ENCODE measurements at places on chromosomes 2 and 18.

- DNase-seq = no peak
Observed at GRCh38 chr2:115285416-115285815, 843.0 kb downstream of the DPP10 start.

DNA sequence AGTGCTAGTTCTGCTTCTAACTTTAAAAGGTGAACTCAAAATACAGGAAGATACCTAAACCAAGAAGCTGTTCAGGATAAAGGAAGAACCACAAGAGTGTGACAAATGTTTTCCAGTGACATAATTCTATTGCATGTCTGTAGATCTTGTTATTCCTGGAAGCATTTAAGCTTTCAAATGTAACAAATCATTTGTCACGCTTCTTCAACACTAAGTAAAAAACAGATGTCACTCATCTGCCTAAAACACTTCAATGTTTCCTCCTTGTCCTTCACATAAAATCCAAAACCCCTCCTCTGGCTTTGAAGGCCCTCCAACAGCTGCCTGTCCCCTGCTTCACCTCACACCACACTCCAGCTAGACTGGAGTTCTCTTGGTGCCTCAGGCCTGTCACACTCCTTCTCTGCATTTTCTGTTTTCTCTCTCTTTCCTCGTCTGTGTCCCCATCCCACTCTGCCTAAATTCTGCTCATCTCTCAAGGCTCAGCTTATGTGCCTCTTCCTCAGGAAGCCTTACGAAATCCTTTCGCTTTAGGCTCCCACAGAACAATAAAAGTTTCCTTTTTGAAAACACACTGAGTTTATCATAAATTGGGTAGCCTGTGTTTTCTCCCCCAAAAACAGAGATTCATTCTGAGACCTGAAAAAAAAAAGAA is 6.4 kb upstream of the CLEC4F start:
- no peak for DNase-seq

GRCh38 chr2:61784643-61785042 is 69.2 kb downstream of the FAM161A start:
- DNase-seq = no peak

- no peak for DNase-seq
Observed at GRCh38 chr2:236449167-236449761, 120.4 kb upstream of the ACKR3 start.

DNA sequence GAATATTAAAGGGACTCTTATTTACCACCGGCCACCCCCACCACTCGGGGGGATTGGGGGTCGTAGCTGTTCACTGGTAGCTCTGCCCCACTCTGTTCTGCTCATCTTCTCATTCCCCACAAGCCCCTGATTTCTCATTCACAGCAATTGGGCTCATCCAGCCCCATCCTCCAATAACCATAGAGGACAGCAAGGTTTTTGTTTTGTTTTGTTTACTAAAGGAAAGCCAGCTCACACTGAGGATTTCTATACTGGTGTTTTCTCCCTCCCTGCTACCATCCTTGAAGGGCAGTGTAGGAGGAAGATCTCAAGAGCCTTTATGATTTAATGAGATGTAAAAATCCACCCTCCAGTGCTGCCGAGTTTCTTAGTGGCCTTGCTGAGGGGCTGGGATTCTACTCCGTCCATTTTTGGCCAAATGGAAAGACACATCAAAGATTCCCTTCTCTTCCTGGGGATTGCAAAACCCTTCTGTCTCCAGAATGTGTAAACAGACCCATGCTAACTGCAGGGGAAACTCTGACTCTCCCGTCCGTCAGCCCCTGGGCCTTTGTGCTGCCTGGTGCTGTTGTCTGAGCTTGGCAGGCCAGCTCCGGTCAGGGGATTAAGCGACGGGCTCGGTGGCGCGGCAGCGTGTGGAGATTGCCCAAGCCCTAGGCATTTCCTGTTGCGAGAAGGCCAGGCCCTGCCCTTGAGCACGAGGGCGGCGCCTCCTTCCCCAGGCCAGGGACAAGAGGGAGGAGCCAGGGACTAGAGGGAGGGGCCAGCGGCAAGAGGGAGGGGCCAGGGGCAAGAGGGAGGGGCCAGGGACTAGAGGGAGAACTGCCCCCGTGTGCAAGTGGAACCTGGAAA is 165.0 kb downstream of the ANTXR1 start:
- DNase-seq = no peak

- no peak for DNase-seq
Observed at GRCh38 chr2:196170213-196170605, 1.2 kb downstream of the STK17B start.

DNA sequence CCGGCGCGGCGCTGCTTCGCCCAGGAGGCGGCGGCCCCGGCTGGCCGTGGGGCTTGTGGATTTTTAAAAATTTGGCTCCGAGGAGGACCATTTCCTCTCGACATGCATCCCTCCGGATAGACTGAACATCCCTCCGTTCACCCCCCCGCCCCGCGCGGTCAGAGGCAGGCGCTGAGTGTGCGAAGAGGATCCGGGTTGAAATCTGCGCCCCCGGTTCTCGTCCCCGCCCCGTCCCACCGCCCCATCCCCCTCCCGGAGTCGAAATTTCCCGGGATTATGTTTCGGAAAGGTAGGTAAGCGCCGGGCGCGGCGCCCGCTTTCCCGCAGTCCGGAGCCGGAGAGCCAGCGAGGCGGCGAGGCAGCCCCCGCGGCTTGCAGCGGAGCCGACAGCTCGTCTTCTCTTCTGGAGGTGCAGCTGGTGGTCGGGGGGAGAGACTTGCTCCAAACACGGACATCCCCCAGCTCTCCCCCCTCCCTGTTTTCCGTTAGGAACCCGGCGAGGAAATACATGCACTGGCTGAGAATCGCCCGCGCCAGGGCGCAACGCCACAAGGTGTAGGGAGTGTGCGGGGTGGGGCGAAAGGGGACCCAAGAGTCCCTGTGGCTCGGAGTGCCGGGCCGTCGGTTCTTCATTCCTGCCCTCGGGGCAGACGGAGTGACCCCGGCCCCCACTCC is at the start of gene PRKCE:
PRKCE (plus strand) TSS at position 261 of the 675 bp plus-strand sequence.
- DNase-seq = no peak

DNA sequence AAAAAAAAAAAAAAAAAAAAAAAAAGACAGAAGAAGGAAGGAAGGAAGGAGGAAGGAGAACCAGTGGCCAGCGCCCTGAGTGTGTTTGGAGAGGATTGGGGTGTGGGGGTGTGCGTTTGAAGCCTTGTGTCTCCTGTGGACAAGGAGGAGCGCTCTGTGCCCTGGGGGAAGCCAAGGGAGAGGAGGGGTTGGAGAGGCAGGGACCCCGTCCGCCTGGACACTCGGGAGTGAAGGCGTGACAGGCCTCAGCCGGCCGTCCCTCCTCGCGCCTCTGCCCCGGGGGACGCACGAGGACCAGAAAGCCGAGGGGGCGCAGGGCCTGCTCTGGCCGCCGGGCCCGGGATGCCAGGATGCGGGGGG is 44.9 kb downstream of the SERTAD2 start:
- no peak for DNase-seq

DNA sequence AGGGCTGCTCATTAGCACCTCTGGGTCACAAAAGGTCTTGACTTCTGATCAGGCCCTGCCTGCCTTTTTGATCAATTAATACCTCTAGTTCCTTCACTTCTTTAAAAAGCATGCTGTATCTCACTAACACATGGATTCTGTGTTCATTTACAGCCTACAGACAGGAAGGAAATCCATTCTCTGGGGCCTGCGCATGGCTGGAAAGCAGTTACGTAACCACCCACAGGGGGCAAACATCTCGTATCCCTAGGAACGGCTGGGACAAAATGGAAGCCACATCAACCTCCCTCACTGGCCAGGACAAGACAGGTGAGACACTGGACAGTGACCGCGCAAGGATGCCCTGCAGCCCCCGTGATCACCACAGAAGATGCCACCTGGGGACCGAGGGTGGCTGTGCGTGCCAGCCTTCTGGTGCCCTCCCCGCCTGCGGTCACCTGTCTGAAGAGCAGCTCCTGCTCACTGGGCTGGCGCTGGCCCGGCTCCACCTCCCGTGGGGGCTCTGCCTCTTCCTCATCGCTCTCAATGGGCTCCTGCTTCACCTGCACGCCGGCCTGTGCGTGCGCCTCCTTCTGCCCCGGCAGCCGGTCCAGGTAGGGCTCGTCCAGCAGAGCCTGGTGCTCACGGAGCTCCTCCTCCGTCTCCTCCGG is 266.9 kb downstream of the TWIST2 start:
- DNase-seq = no peak

GRCh38 chr2:232668805-232669444 is 28.2 kb upstream of the GIGYF2 start:
- DNase-seq = no peak
